ENCODE measurements at places on chromosomes 11 and 22. TPM values are rescaled to one million over a fixed set of nuclear protein-coding genes. Genes with fewer than 3 reads are reported as not detected.
A peak's percentile ranks its signal among the peaks of the same experiment; 100 is the strongest.

DNA sequence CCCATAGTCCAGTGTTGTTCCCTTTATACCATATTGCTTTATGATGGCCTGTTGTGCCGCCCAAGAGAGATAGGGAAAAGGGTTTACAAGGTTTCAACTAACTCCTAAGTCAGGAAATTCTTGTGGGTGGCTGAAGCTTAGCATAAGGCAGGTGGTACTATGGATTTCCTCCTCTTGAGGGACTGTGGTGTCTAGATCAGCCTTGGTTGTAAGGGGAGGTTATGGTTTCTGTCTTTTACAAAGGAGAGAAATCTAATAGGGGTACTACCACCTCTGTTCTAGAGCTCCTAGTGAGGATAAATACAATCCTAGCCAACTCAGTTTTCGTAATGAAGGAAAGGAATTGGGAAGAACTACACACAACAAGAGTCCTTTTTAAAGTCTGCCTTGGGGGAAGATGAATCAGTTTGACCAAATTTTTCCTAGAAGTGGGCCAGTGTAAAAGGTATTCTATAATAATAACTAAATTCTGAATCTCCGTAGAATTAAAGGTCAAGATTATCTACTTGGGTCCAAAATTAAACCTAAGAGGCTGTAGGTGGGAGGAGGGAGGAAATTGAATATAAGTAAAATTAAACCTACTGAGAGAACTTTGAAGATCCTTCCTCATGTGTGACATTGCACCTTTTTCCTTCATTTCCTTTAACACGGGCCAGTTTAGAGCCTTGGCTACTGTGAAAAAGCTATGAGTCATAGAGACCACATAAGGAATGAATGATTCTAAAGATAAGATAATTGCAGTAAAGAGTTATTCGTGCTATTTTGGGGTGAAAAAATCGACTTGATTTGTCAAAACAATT lies 17.2 kb downstream of the DLAT start:
- peak; percentile 46 for DNase-seq

- no peak for DNase-seq
These were observed 819.8 kb downstream of the OPCML start for GRCh38 chr11:132712466-132712865.

DNA sequence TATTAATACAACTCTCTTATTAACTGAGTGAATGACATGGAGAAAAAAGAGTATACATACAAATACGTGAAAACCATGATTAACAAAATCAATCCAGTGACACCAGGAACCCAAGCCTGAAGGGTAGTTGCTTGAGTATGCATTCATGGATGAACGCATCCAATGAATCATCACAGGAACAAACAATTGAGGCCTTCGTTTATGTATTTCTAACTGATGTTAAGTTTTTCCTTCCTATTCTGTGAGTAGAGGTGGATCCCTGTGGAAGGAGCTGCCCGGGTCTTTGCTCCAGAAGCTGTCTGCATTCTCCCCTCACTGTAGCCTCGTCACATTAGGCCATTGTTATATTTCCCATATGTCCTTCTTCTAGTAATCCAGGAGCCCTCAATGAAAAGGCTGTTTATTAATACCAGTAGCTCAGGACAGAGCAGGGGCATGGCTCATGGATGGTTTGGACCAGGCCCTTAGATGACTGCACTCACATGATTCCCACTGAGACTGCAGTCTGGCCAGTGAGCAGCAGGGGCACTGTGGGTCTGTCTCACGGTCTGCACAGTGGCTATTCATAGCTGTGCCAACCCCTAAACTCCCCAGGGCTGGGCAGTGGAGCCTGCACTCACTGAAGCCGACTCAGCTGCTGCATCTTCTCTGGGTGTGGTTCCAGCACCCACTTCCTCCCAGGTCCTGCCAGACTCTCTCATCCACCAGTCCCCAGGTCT lies 128.1 kb upstream of the TOP3B start:
- peak; percentile 70 for DNase-seq

DNA sequence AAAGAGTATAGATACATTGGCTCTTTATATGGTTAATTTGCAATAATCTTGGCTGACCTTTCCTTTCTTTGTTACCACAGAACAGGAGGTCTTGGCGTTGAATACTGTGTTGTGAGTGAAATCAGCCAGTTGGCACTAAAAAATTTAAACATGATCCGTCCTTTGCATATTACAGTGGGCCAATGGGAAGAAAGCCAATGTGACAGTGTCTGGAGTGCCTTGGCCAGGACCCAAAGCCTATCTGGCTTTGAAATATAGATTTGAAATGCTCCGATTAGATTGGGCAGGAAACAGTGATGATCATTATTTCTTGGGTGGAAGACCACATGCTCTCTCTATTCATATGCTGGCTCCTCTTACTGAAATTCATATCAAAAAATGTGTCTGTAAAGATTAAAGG lies 339.6 kb upstream of the ANO3 start:
- peak; percentile 83 for DNase-seq

DNA sequence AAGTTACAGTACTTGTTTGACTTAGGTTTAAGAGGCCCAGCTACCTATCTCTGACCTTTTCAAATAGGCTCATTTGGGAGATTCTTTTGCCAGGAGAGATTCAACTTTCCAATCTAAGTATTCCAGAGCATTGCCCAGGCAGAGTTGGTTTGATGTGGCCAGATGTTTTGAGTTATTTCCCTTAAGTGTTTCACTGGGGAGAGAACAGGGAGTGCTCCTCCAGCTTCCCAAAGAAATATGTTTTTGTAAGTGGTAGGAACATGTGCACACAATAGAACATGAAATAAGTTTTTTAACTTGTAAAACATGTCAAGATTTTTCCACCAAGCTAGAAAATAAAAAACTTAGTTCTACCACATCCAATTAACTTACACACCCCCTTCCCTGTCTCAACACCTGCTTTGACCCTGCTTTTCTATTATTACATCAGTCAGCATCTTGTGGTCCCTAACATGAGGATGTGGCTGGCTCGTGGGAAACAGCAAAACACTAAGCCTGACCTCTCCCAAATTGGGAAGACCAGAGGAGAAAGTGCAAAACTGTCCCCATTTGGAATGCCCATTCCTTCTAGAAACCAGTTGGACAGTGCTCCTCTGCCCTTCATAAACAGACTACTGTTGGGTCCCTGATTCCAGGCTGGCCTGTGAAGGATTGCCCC lies 70.4 kb upstream of the RASSF10 start:
- no peak for DNase-seq

CECR2 gene
- not detected for total RNA-seq

GRCh38 chr11:111776398-111777093 lies 10.4 kb upstream of the PPP2R1B start:
- DNase-seq = no peak

- no peak for DNase-seq
These were observed 2.0 kb downstream of the GNAZ start for GRCh38 chr22:23072077-23072910.

DNA sequence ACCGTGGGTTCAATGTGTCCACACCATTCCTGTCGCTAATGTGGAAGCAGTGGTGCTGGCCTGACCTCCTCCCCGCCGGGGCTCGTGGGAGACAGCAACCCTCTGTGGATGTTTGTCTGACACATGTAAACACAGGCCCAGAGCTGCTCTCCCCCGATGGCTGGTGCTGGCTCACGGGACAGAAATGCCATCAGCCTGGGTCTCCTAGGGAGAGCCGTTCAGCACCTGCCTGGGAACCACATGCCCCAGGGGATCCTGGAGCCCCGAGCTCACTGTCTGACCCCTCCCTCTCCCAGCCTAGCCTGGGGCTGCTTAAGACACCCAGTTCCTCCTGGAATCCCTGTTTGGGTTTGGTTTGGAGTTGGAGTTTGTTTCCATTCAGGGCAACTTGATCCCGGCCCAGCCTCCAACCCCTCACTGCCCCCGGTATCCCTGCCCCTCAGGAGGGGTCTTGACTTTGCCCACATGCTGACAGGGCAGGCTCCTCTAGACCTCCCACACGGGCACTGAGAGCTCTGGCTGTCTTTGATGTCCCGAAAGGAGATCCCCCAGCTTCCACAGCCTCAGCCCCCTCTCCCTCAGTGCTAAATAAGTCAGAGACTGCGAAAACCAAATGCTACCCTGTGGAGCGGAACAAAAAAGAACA lies 50.9 kb upstream of the WNT11 start:
- no peak for DNase-seq

CDC42EP1 gene
- total RNA-seq = 30.3 TPM

KIAA1671 gene
- 10.7 TPM for total RNA-seq

GRCh38 chr11:102469196-102469821 lies 16.7 kb upstream of the TMEM123 start:
- DNase-seq = peak; percentile 53

KCNQ1OT1 gene
- 7.3 TPM for total RNA-seq

- DNase-seq = no peak
These were observed 426.4 kb downstream of the SHANK2 start for GRCh38 chr11:70825893-70826540.

DNA sequence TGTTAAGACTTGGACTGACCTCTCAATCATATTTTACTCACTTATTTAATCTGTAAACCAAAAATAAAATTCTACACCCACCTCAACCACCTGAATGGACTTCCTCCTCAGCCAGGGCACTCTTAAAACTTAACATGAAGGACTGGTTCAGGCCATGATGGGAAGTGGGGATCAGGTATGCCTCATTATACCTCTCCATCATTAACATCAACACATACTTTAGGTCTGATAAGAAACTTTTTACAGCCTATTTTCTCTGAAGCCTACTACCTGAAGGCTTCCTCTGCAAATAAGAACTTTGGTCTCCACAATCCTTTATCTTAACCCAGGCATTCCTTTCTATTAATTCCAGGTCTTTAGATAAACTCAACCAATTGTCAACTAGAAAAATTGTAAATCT lies 390.0 kb downstream of the AASDHPPT start:
- no peak for DNase-seq

- no peak for DNase-seq
These were observed 79.4 kb upstream of the NARS2 start for GRCh38 chr11:78654071-78654470.

P2RX6 gene
- total RNA-seq = 5.9 TPM

DNA sequence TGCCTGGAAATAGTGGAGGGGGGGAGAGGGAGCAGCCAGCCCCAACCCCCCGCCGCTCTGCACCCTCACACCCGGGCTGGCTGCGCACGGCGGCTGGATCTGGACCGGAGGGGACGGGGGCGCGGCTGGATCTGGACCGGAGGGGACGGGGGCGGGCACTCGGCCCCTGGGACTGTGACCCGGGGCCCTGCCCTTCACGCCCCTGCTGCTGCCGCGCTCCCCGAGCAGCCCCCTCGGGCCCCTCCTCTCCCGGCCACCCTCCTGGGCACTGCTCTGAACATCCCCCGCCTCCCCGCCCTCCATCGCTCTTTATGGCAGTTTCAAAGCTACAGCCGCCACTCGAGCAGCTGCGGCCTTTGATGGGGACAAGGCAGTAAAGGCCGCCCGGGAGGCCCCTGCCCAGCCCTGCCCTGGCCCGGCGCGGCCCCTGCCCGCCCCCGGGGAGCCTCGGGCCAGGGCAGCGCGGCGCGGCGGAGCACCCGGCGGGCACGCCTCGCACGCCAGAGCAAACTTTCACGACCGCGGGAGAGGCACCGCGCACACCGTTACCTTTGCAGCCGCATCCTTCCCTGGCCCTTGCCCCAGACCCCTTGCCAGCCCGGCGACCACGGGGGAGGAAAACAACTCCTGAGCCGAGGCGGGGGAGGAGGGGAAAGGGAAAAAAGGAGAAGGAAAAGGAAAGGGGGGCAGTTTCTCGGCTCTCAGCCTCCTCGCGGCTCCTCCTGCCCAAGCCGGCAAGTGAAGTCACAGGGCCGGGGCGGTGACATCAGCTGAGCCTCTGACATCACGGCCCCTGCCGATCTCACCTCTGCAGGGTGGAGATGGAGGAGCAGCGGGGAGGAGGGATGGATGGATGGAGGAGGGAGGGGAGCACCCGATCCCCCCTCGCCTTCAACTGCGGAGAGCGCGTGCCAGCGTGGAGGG lies 13.1 kb upstream of the TCF20 start:
- DNase-seq = no peak

DNA sequence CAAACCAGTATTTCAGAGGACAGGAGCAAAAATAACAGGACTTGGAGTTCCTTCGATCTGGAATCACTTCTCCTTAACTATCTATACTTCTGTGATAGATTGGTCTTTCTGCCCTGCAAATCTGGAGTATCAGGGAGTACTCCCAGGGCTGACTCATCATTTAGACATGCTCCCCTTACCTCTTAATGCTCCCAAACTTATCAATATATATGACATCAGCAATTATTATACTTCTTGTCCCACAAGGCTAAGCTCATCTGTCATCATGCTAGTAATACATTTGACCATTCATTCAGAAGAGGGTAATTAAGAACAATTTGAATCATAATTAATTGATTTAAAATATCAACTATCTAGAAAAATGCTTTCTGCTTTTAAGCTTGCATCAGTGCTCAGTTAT lies 163.8 kb downstream of the SWAP70 start:
- peak; percentile 18 for DNase-seq

GRCh38 chr11:3085052-3085451 lies 27.8 kb upstream of the CARS1 start:
- no peak for DNase-seq

DGCR6 gene
- total RNA-seq = 1.8 TPM

MYO18B gene
- total RNA-seq = 0.08 TPM

- no peak for DNase-seq
These were observed 60.6 kb upstream of the TCF20 start for GRCh38 chr22:42331014-42331413.

- no peak for DNase-seq
These were observed 135.0 kb downstream of the SERGEF start for GRCh38 chr11:17877886-17878285.

TRPM5 gene
- not detected for total RNA-seq

- DNase-seq = peak; percentile 48
These were observed 16.1 kb upstream of the EXPH5 start for GRCh38 chr11:108609682-108610081.

DNA sequence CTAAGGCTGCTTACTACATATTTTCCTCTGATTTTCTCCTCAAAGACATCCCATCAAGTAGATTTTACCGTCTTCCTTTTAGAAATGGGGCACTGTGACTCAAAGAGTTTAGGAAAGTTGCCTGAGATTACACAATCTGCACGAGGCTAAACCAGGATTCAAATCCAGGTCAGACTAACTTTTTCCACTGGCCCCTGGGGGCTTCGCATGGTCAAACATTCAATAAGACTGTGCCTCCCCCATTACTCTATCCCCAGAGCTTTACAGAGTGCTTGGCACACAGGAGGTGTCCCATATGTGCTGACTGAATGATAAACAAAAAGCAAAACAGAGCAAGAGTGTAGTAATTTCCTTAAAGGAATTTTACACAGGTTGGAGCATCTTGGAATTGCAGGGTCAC lies 118.1 kb upstream of the TEAD1 start:
- peak; percentile 84 for DNase-seq

SYT13 gene
- not detected for total RNA-seq

PLAAT3 gene
- total RNA-seq = 9.0 TPM

DNA sequence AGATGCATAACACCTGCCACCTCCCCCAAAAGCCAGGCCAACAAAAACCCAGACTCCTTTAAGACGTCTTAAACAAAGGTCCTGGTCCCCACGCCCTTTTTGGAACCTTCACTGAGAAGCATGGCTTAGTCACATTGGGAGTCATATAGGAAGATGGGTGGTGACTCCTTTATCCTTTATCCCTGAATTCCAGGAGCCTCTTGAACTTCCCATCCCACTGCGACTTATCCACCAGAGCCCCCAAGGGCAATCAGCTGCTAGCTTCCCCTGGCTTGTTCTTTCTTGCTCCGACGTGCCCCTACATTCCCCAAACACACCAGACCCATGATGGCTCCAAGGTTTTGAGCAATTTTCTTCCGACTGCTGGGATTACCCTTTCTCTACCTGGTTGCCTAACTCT lies 567.0 kb upstream of the CADM1 start:
- DNase-seq = no peak

DDTL gene
- total RNA-seq = 1.8 TPM

GRCh38 chr11:28284196-28284595 lies 176.0 kb downstream of the METTL15 start:
- no peak for DNase-seq

- DNase-seq = peak; percentile 56
These were observed 63.2 kb downstream of the GRIA4 start for GRCh38 chr11:105673089-105673488.

AQP11 gene
- 2.8 TPM for total RNA-seq
